PC-9 (cell line): ENCODE measurements at places on chromosomes 7 and 10. TPM values are rescaled to one million over a fixed set of nuclear protein-coding genes. Genes with fewer than 3 reads are reported as not detected.

The DPP6 gene
- total RNA-seq = not detected in 2 replicates

DNA sequence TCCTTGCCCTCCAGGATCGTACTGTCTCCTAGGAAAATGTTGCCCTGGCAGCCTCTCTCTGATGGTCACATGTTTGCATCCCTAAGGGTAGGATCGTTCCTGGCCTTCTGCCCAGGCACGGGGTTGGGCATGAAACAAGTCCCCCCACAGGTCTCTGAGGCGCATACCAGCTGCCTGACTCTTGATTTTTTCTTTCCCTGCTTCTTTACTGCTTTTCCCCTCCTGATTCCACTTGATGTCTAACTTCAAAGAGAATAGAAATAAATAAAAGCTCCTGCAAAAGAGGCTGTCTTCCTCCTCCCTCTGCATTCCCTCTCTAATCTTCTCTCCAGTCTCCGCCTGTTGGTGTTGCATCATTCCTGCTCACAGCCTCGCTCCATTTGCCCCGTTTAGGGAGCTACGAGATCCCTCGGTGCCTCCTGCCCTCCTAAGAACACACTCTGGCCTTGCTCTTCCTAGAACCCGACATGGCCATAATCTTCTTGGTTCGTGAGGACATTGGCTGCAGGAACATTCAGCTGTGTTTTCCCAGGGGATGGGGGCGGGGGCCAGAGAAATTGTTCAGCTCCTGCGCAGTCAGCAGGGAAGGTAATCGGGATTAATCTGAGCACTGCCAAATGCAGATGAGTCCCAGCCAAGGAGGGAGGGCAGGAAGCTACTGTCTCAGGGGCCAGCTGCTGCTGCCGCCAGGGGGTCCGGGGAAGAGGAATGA, 26.0 kb downstream of the LEP start:
- no peak for DNase-seq

DNA sequence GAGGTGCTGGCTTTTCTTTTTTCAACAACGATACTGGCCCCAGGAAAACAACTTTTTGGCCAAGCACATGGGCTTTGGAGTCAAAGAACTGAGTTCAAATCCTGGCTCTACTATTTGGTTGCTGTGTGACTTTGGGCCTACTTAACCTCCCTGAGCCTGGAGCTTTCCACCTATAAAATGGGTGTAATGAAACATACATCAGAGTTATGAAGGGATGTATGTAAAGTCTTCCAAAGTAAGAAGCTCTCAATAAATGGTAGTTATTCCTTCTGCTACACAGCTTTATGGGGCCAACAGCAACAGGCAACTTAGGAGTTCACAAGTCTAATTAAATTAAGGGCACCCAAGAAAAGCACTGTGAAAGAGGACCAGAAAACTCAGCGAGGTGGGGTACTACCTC, 33.0 kb downstream of the ZNF777 start:
- no peak for DNase-seq

- no peak for DNase-seq
Measured at GRCh38 chr7:29611941-29612544, 48.4 kb downstream of the PRR15 start.

DNA sequence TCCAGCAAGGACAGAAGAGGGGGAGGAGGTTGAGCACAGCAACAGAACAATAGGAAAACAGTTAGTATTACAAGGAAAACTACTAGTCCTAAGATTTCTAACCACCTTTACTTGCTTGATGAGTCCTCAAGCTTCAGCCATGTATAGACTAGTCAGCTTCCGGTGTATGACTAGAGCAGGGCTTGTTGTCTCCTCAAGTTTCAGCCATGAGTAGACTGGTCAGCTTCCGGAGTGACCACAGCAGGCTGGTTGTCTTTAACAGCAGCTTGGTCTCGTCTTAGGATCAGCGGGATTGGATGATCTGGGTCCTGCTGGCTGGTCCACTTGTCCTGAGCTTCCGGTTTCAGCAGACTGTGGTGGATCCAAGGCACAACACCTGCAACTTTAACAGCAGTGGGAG, 10.6 kb upstream of the ZNF239 start:
- DNase-seq = no peak

GRCh38 chr10:95693071-95693667, 558 bp downstream of the TCTN3 start:
- DNase-seq = no peak

DNA sequence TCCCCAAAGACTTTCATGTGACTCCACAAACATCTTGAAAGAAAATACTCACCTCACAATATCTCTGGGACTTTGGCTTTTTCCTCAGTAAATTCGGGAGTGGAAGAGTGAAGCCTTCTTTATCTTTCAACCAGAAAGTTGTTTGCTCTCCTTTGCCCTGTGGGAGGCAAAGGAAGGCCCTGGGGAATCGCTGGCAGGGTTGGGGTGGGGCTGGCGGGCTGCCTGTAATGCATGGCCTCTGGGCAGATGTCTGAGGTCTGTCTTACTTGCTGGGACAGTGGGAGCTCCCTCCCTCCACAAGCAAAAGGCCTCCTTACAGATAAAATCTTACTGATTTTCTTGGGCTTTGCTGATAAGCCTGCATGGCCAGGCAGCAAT, 24.9 kb downstream of the TECTB start:
- no peak for DNase-seq

DNA sequence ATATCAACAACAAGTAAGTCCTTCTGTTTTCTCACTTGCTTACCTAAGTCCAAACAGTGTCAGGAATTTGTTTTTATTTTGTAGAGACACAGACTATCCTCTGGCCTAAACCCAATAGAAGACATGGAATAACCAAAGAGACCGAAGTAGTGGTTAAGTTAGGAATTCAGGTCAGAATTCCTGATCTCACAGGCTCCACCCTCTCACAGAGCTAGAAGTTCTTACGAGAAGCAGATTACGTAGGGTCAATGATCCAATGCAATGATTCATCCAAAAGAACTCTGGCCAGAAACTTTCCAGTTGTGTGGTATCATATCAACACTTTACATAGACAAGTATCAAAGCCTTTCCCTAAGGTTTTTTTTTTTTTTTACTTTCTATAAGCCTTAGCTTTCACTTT, 73.8 kb downstream of the IQUB start:
- no peak for DNase-seq

- DNase-seq = peak; percentile 20
Measured at GRCh38 chr10:6647811-6648526, 67.9 kb upstream of the PRKCQ start.

- DNase-seq = no peak
Measured at GRCh38 chr7:156222151-156222550, 409.9 kb upstream of the SHH start.

DNA sequence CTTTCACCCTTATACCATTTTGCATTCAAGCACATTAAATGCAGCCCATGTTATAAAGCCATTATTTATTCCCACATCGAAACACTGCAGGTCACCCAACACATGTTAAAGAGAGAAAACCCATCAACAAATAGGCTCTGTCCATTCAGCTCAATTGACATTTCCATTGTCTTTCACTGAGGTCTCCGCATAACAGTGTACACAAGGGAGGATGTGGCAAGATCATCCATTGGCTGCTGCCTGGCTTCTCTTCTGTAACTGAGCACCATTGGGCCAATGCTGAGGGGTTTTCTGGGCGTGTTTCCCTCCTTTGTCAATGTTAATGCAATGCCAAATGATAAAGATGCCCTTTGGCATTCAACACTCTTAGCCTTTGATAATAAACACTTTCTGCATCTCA, 278.1 kb upstream of the SP4 start:
- DNase-seq = no peak

DNA sequence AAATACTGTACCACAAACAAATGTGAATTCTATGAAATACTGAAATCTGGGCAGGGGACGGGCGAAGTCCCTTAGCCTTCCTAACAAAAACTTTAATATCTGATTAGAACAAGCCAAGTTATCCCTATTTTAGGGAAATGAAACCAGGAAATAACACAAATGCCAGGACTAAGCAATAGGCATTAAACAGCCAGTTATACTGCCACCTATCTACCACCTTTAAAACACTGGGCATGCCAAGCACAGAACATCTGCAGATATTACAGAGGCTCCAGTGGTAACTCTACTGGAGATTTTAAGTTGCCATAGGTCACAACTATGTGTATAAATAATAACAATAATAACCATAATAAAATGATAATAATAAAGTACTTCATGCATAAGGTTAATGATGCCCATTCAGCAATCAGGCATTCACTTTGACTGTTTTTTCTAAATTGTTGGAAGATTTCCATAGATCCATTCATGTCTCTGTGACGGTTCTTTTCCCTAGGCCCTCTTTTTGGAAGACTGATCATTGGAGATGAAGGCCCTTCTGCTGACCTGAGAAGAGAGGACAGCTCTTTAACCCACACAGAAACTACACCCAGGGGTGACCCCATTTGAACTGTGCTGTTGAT, 195.7 kb downstream of the CACNA2D1 start:
- no peak for DNase-seq

GRCh38 chr10:75451831-75452230, 20.4 kb downstream of the LRMDA start:
- DNase-seq = no peak

GRCh38 chr10:90860790-90861189, 3.0 kb upstream of the HTR7 start:
- DNase-seq = no peak

- DNase-seq = no peak
Measured at GRCh38 chr10:123640016-123640535, 26.1 kb upstream of the GPR26 start.

The ATP5MK gene
- 198 and 230 TPM in 2 replicates for total RNA-seq
